ENCODE measurements at places on chromosomes 1 and 21.

- no peak for DNase-seq
Measured at GRCh38 chr1:7403265-7404045, 367.6 kb upstream of the VAMP3 start.

- no peak for DNase-seq
Measured at GRCh38 chr1:238892612-238893011, 493.8 kb upstream of the CHRM3 start.

- DNase-seq, result no peak
Measured at GRCh38 chr1:116842654-116843053, 67.1 kb upstream of the PTGFRN start.

DNA sequence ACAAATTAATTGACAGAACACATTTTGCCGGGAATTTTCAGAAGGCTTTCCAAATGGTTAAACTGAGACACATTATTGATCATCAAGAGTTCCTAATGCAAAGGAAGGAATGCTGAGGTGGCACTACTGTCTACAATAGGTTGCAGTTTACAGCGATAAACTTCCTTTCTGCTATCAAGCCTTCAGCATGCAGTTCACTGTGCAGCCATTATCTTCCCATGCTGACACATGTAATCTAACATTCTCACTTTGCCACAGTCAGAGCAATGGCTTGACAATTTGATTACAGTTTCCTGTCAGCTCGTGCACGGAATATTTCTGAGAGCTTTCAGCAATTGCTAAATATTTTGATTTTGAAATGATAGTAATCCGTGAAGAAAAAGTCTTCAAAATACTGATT is 166.9 kb upstream of the PRMT6 start:
- DNase-seq, result no peak

GRCh38 chr1:174105086-174105485 is 54.2 kb upstream of the RABGAP1L start:
- DNase-seq, result no peak

GRCh38 chr1:88892357-88892877 is 1.1 kb upstream of the GTF2B start:
- no peak for DNase-seq
